ENCODE measurements at places on chromosomes 7 and 10. TPM values are rescaled to one million over a fixed set of nuclear protein-coding genes. Genes with fewer than 3 reads are reported as not detected.

The CAV2 gene
- 229 TPM for total RNA-seq

The MSRB2 gene
- total RNA-seq: 29.8 TPM

The PLXDC2 gene
- total RNA-seq: 1.9 TPM

The RBP4 gene
- not detected for total RNA-seq

The C10orf67 gene
- total RNA-seq: 0.34 TPM

All from HFFc6 (cell line).